Hematopoietic multipotent progenitor cell treated with erythropoietin and hydrocortisone succinate and interleukin-3 and kit ligand, for 4 days (in vitro differentiated cells): ENCODE measurements at places on chromosomes 5 and 9.

DNA sequence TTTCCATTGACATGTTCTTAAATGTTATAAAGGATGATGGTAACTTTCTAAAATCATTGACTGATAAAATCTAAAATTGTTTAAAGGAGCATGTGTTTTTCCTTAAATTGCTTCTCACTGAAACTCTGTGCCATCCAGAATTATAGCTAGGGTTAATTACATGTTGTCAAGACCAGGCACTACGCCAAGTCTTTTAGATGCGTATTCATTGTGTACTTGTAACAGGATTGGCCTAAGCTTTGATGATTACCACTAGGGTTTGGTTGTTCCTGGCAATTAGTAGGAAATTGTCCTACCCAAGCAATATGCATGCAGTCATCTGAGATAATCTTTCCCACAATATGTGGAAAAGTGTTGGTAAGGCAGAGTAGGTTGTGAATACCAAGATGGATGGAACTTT lies 43.8 kb downstream of the PRKACG start:
- DNase-seq = peak; percentile 49

DNA sequence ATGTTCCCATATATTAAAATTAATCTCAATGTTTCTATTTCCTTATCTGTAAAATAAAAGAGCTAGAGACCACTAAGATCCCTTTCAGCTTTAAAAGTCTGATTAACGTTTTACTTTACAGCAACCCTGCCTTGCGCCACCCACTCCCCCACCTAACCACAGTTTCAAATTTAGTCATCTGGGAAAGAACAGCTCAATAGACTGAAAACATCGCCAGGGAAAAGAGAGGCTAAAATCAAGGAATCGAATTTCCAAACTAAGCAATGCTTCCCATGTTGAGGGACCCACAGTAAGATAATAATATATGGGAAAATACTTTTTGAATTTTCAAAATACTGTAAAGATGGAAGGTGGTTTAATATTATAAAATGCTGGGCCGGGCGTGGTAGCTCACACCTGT lies 6.6 kb downstream of the SAXO1 start:
- no peak for DNase-seq

- DNase-seq = peak; percentile 61
Observed at GRCh38 chr9:92294297-92294676, 790 bp upstream of the IARS1 start.

DNA sequence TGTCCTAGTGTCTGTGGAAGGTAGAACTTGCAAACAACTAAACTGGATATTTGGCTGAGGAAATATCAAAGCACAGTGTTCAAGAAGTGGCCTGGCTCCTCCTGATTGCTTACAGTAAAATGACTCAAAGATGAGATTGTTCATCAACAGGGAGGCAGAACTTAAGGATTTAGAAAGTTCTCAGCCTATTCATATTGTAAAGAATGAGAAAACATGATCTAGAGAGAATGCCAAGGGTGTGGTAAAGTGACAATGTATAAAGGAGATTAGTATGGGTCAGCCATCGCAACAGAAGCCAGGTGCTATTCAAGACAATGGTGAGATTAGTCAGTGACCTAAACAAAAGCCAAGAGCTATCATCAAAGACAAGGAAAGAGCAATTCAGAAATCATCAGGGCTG lies 372.3 kb downstream of the SPOCK1 start:
- no peak for DNase-seq

DNA sequence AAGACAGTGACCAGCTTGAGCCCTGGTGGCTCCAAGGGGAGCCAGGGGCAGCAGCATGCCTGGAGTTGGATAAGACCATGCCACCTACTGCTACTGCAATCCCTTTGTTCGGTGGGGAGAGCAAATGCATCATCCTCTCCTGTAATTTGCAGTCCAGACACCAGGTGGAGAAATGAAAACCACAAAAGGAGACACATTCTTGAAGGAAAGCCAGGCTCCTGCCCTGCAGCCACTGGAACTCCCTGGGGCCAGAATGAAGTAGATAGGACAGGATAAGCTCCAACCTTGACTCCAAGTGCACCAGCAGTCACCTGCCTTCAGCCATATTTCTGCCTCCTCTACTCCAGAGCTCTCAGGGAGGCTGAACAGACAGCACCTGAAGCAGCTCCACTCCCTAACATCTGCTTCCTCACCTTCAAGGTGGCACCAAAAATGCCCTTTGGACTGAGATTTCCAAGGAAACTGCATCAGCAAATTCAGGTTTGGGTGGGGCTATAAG lies 65.1 kb upstream of the IQGAP2 start:
- peak; percentile 87 for DNase-seq

DNA sequence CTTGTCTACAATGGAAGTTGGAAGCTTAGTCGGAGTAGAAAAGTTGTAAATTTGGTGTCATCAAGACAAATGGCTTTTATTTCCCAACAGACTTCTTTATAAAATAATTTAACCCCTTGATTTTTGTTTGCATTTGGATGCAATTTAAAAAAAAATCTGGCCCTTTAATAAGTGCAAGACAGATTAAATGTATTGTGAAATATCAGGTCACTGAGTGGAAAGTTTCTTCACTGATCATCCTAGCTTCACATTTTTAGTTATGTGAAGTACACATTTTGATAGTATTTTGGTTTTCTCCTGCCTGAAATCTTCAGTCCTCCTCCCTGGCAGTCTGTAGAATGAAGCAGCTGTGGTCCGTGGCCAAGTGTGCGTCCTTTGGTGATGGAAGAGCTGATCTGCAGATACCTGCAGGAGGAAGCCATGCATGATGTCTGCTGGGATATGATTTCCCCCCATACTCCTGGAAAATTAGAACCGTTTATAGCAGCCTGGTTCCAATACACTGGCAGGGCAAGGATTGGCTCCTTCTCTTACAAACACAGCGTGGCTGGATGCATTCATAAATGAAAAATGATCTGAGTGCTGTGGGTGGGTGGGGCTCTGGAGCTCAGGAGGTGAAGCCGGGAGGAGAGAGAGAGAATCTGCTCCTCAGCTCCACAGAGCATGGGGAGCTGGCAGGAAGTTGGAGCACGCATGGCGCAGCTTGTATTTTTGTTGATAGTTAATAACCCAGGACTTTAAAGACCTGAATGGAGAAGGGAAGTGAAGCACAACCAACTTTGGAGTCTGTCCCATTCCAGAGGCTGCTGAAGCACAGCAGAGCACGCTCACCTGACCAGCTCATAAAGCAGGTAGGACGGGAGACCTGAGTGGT lies 238.4 kb downstream of the GOLPH3 start:
- DNase-seq = no peak

DNA sequence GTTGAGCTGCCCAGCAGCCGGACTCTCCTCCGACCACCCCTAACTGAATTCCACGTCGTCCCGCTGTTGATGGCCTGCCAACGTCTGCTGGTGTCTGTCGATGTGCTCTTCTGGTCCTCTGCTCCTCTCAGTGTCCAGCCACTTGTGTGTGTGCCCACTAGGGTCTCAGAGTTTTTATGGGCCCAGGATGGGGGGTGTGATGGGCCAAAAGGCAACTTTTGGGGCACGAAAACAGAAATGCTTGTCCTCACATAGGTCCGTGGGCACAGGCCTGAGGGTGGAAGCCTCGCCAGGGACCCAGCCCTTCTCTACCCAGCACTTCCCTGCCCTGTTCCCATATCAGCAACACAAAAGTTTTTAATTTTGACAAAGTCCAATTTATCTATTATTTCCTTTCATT lies 85.7 kb upstream of the RUFY1 start:
- DNase-seq = no peak

DNA sequence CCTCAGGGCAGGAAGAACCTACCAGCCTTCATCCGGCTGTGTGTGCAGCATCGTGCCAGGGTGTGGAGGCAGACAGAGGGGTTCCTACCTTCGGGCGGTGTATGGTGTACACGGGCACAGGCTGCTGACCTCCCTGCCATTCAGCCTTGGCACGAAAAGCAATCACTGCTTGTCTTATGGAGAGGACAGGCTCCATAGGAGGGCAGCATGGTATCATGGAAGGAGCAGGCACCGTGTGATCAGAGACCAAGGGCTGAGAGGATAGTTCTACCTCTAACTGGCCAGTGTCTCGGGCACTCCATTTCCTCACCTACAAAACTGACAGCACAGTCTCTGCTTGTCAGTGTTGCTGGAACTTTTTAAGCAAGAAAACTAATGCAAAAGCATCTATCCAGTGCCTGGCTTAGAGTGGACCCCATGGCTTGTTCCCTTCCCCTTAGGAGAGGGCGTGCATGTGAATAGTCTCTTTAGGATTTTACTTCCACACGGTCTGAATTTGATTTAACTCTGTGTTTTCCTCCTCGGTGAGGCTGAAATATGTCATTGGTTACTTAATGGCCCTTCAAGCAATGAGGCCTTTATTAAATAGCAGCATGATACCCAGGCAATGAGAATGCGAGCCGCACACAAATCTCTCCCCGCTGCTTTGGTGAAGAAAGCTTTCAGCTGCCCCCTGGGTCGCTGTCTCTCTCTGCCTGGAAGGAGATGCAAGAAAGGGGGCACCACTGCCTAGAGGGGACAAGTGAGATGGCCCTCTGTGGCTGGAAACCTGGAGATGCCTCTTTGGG lies 22.2 kb downstream of the TTLL11 start:
- no peak for DNase-seq

GRCh38 chr5:59767211-59767605 lies 126.3 kb downstream of the PDE4D start:
- no peak for DNase-seq

GRCh38 chr5:156913355-156913718 lies 49.7 kb downstream of the TIMD4 start:
- no peak for DNase-seq

DNA sequence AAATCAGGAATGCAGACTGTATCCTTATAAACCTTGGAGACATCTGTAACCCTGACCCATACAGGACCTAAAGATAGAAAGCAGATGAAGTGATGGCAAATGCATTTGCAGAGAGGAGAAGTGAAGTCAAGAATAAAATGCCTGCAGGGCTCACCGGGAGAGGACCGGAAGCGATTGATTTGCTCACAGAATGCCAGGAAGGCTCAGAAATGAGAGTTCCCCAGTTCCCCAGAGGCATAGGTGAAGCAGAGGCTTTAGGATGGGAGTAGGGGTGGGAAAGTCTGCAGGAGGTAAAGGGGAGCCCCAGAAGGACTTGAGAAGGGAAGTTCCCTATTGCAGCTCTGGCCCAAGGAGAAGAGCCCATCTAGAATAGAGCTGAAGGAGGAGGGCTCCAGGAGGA lies 63.9 kb upstream of the TNFAIP8 start:
- no peak for DNase-seq

- no peak for DNase-seq
Observed at GRCh38 chr5:149387982-149388381, 8.9 kb upstream of the IL17B start.

DNA sequence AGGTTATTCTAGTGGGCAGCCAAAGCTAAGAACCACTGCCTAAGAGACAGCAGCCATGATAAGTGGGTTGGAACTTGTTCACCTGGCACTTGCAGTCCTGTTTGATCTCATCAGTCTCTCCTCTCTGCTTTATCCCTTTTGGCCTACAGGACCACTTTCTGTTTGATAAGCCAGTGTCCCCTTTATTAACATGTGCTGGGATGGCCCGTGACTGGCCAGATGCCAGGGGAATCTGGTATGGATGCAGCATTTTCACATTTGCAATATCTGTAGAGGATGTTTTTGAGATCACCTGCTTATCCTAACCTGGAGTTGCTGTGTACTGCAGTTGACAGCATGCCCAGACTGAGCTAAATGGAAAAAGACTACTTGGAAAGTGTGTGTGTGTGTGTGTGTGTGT lies 23.6 kb downstream of the CKMT2 start:
- no peak for DNase-seq

- no peak for DNase-seq
Observed at GRCh38 chr9:113625486-113625885, 162.0 kb downstream of the RGS3 start.

- peak; percentile 90 for DNase-seq
Observed at GRCh38 chr5:66307647-66308241, 163.6 kb downstream of the SREK1 start.

GRCh38 chr9:80951675-80952074 lies 737.7 kb downstream of the TLE1 start:
- DNase-seq = no peak

GRCh38 chr5:86861512-86861911 lies 243.8 kb downstream of the COX7C start:
- DNase-seq = no peak

GRCh38 chr5:30765706-30766105 lies 427.8 kb upstream of the CDH6 start:
- DNase-seq = no peak

DNA sequence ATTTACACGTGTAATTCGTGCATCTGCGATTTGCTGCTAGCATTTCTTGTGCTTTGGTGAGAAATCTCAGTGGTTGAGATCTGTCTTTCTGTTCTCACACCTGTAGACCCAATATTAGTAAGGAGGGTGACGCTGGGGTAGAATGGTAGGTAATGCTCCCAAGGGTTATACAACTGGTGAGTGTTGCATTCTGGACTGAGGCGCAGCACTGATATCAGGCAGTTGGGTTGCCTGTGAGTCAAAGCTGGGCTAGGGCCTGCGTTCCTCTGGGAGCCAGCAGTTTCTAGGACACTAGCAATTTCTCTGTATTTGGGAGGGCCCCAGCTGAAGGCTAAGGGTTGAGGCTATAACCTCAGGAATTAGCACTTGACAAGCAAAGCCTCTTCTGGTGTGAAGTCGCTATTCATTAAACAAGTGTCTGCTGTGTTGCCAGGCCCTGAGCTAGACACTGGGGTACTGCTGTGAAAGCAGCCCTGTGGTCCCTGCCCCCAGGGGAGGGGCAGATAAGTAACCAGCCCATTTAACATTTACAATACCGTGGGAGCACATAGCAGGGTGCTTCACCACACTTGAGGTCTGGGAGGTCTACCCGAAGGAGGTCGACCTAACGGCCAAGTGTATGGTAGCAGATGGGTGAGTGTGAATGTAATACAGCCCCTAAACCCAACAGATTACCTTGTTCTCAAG lies 28.7 kb downstream of the LARP1 start:
- no peak for DNase-seq

GRCh38 chr9:96168882-96169281 lies 133.1 kb downstream of the HSD17B3 start:
- no peak for DNase-seq

DNA sequence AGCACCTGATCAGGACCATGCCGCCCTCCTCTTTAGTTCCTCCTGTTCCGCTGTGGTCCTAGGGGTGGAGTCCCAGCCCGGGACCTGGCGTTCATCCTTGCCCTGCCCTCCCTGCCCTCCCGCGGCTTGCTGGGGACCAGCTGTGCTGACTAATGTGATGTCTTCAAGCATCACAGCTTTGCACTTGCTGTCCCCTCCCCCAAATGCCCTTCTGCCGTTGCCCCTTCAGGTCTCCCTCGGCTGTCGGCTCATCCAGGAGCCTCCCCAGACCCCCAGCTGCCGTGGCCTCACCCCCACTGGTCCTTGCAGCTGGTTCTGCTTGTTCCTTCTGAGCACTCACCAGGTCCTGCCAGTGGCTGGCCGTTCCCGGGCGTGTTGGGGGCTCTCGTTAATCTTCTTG lies 19.9 kb downstream of the RXRA start:
- DNase-seq = peak; percentile 64

DNA sequence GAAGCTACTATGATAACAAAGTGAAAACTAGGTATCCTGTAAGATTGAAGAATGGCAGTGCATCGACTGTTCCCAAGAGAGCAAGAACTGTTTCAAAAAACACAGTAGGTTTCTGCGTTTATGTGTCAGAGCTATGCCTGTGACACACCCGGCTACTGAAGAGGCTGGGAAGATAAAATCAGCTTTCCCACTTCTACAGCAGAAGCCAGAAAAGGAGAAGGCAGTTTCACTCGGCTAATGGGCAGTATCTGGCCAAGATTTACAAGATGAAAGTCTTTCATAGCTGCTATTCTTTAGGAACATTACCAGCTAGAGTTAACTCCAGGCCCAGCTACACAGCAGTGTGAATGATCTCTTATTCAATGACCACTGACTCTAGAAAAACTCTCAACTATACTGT lies 195.2 kb downstream of the CTNND2 start:
- DNase-seq = no peak

GRCh38 chr5:57738301-57738700 lies 255.7 kb upstream of the ACTBL2 start:
- no peak for DNase-seq
